ENCODE measurements at places on chromosomes 5 and 9. TPM values are rescaled to one million over a fixed set of nuclear protein-coding genes. Genes with fewer than 3 reads are reported as not detected.
A peak's percentile ranks its signal among the peaks of the same experiment; 100 is the strongest.

Gene PDE6A
- total RNA-seq = not detected

- no peak for DNase-seq
Measured at GRCh38 chr5:15538516-15538915, 38.5 kb downstream of the FBXL7 start.

Gene FCN1
- total RNA-seq = not detected

GRCh38 chr9:37574241-37574721, 1.9 kb downstream of the FBXO10 start:
- DNase-seq = no peak

GRCh38 chr5:92467695-92468094, 1084.6 kb upstream of the ARRDC3 start:
- no peak for DNase-seq

Gene FXN
- 4.4 TPM for total RNA-seq

DNA sequence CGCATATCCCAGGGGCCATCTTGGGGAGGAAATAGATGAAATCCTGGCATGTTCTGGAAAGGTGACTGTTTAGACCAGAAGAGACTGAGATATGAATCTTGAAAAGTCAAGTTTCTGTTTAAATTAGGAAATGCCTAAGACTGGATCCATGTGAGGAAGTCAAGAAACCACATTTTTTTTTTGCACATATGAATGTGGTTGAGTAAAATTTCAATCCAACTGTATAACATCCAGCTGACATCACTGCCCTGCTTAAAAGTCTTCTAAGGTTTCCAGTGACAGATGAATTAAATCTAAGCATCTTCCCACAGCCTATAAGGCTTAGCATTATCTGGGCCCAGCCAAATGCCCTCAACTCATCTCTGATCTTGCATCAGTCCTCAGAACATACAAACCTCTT, 47.7 kb upstream of the TCERG1 start:
- peak; percentile 5 for DNase-seq

DNA sequence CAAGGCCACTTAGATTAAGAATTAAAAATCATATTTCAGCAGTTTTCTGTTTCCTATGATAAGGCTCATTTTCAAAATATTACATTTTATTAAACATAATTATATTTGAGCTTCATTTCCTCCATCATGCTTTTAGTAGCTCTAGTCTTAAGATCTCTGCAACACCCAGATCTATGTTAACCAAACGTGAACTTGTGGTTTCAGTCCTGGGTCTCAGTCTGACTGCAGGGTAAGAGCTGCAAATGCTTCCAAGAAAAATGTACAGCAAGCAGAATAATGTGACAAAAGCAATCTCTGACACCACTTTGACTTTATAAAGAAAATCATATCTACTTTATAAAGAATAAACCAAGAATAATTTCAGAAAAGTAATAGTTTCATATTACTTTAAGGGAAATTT, 512.4 kb downstream of the SEMA5A start:
- no peak for DNase-seq

DNA sequence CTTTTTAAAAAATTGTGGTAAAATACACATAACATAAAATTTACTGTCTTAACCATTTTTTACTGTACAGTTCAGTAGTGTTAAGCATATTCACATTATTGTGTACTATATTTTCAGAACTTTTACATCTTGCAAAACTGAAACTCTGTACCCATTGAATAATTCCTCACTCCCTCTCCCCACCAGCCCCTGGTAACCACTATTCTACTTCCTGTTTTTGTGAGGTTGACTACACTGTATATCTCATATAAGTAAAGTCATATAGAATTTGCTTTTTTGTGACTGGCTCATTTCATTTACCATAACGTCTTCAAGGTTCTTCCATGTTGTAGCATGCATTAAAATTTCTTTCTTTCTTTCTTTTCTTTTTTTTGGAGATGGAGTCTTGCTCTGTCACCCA, 87.0 kb downstream of the LNPEP start:
- DNase-seq = no peak
